ENCODE measurements at places on chromosomes 3 and 15. TPM values are rescaled to one million over a fixed set of nuclear protein-coding genes. Genes with fewer than 3 reads are reported as not detected.

DNA sequence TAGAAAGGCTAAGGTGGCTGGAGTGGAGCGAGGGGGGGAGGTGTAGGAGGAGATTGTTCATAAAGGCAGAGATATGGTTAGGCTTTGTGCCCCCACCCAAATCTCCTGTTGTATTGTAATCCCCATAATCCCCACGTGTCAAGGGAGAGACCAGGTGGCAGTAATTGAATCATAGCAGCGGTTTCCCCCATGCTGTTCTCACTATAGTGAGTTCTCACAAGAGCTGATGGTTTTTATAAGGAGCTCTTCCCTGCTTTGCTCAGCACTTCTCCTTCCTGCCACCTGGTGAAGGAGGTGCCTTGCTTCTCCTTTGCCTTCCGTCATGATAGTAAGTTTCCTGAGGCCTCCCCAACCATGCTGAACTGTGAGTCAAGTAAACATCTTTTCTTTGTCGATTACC, 64.7 kb upstream of the CFAP161 start:
- no peak overlapping the region for H3K4me3 ChIP-seq
- H3K36me3 ChIP-seq, result no peaks in the 10 kb centered on the region
- H3K27me3 ChIP-seq, result no peaks in the 10 kb centered on the region
- no peak overlapping the region for H3K27ac ChIP-seq
- no peaks in the 10 kb centered on the region for H3K4me1 ChIP-seq

- no peaks in the 10 kb centered on the region for H3K27me3 ChIP-seq
- no peak overlapping the region for H3K4me3 ChIP-seq
- H3K27ac ChIP-seq, result no peak overlapping the region
- H3K36me3 ChIP-seq, result no peaks in the 10 kb centered on the region
- no peaks in the 10 kb centered on the region for H3K4me1 ChIP-seq
- no peak for DNase-seq
Measured at GRCh38 chr3:33075995-33076394, 21.0 kb downstream of the GLB1 start.

DNA sequence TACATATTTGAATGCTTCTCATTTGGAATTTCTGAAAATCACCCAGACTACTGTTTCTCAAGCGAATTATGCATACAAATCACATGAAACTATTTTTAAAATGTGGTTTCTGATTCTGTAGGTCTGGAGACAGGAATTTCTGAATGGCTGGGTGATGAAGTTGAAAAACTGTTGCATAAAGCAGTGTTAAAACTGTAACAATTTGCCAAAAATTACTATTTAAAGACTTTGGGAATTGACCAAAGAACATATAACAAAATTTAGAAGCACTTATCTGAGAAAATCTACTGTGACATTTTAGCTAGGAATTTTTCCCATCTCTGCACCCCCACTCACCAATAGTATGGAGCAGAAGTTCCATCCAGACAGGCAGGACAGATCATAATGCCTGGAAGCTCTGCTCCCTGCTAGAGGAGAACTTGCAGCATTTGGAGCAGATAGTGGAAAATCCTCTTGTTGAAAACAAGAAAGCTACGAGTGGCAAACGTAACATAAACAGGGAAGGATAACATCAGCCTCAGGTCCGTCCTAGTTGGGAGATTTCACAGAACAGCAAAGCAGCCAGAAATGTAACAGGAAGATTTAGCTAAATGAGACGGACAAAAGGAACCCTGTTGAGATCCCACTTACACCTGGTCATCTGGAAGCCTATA, 132.3 kb upstream of the MCTP2 start:
- no peaks in the 10 kb centered on the region for H3K27me3 ChIP-seq
- H3K36me3 ChIP-seq, result no peaks in the 10 kb centered on the region
- H3K4me1 ChIP-seq, result no peaks in the 10 kb centered on the region

DNA sequence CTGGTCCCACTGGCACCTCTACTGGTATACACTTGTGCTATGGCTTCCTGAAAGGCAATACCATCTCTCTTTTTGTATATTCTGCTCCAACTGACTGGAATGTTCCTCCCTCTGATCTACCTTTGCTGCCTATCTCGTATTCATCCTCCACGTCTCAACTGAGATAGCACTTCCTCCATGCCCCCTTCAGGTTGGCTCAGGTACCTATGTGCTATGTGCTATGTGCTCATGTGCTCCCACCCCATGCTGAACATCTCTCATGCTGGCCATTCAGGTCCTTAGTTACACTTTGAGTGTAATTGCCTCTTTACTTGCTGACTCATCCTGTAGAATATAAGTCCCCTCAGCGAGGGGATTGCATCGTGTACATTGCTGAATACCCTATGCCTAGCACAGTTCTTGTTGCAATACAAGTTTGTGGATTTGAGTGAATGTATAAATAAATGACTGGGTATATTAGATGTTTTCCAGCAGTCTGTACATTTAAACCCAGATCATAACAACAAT, 156.9 kb downstream of the SOX2 start:
- no peak overlapping the region for H3K27ac ChIP-seq
- H3K27me3 ChIP-seq, result no peaks in the 10 kb centered on the region
- DNase-seq, result no peak

- no peaks in the 10 kb centered on the region for H3K36me3 ChIP-seq
- H3K27ac ChIP-seq, result no peak overlapping the region
- H3K4me1 ChIP-seq, result no peaks in the 10 kb centered on the region
Measured at GRCh38 chr15:68315035-68315434, 37.5 kb downstream of the FEM1B start.

- no peak overlapping the region for H3K4me3 ChIP-seq
- no peak overlapping the region for H3K27ac ChIP-seq
- H3K4me1 ChIP-seq, result no peaks in the 10 kb centered on the region
- no peak for DNase-seq
- no peaks in the 10 kb centered on the region for H3K27me3 ChIP-seq
- H3K36me3 ChIP-seq, result no peaks in the 10 kb centered on the region
Measured at GRCh38 chr15:50879016-50879617, 29.4 kb upstream of the AP4E1 start.

- H3K36me3 ChIP-seq, result no peaks in the 10 kb centered on the region
- DNase-seq, result no peak
- H3K27ac ChIP-seq, result no peak overlapping the region
- no peak overlapping the region for H3K4me3 ChIP-seq
- H3K27me3 ChIP-seq, result no peaks in the 10 kb centered on the region
Measured at GRCh38 chr3:58351920-58352319, 19.2 kb downstream of the PXK start.

GRCh38 chr3:187916072-187916471, 170.8 kb upstream of the BCL6 start:
- no peaks in the 10 kb centered on the region for H3K27me3 ChIP-seq
- no peak overlapping the region for H3K27ac ChIP-seq
- H3K4me1 ChIP-seq, result peaks cover 10% of the 10 kb centered on the region
- no peaks in the 10 kb centered on the region for H3K36me3 ChIP-seq
- H3K4me3 ChIP-seq, result no peak overlapping the region
- no peak for DNase-seq

DNA sequence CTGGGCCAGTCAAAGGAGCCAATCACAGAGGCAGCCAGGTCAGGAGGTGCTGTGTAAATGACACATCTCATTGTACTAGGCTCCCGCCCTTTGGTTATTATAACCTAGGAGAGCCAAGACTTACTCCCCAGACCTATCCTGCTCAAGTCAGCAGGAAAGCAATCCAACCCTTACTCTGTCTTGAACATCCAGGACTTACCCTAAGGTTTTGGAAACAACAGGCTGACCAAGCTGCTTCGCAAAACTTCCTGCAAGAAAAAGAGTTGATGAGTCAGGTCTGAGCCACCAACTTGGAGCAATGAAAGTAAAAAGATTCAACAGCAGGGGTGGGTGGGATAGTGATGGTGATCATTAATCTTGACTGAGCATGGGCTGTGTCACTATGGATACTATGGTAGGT, 144.4 kb downstream of the MYLK start:
- H3K4me1 ChIP-seq, result no peaks in the 10 kb centered on the region
- DNase-seq, result no peak
- no peak overlapping the region for H3K4me3 ChIP-seq
- H3K27me3 ChIP-seq, result no peaks in the 10 kb centered on the region
- no peak overlapping the region for H3K27ac ChIP-seq

DNA sequence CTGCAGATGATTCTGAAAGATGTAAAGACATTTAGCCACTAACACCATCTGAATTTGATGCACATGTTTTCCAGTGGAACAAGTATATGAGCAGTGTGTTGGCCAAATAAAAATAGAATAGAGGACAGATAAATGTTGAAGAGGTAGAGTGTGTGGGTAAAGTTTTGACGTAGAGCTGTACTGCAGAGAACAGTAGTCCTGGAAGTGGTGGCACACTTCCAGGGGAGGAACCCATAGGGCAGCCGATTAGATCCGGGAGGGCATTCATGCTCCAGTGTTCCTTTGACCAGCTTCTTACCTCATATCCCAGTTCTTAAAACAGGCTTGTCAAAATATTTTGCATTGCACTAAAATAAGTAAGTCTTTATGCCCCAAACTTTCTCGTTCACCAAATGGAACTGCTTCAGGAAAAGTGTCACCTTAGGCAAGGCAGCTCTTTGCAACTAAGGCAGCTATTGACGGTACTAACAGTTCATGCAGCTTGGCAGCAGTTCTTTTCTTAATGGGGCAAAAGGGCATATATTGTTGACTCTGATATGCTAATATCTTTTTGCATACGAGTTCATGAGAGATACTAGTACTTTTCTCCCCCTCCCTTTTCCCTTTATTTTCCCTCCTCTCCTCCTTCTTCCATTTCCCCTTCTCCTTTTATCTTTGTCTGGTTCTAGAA, 429.3 kb upstream of the AZI2 start:
- no peaks in the 10 kb centered on the region for H3K36me3 ChIP-seq
- no peaks in the 10 kb centered on the region for H3K27me3 ChIP-seq
- H3K27ac ChIP-seq, result no peak overlapping the region
- no peaks in the 10 kb centered on the region for H3K4me1 ChIP-seq
- DNase-seq, result no peak
- H3K4me3 ChIP-seq, result no peak overlapping the region

DNA sequence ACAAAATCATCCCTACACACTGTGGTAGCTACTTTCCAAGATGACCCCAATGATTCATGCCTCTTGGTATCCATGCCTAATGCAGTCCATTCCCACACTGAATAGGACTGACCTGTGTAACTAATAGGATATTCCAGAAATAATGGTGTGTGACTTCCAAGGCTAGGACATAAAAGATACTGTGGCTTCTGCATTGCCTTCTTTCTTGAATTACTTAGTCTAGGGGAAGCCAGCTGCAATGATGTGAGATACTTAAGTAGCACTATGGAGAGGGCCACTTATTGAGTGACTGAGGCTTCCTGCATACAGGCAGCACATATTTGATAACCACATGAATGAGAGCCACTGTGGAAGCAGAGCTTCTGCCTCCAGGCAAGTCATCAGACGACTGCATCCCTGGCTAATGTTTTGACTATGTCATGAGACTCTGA, 50.1 kb downstream of the NR1I2 start:
- H3K27ac ChIP-seq, result no peak overlapping the region
- H3K27me3 ChIP-seq, result no peaks in the 10 kb centered on the region
- no peak overlapping the region for H3K4me3 ChIP-seq
- H3K36me3 ChIP-seq, result no peaks in the 10 kb centered on the region

DNA sequence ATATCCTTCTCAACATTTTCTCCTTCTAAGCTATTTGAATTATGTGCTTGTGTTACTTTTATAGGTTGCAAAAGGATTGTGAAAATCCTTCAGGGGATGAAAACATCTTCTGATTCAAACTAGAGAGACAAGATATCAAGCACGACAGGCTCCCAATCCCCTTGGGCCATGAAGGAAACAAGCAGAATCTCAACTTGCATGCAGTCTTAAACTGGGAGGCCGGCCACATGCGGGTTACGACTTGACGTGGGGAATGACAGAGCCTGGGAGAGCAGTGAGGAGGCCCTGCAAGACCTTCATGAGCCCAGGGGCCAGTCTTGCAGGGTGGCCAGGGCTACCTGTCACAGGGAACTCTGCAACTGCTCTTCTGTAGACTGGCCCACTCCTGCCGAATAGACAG, 94.4 kb downstream of the SCN11A start:
- no peak overlapping the region for H3K27ac ChIP-seq
- H3K4me3 ChIP-seq, result no peak overlapping the region
- H3K27me3 ChIP-seq, result no peaks in the 10 kb centered on the region

DNA sequence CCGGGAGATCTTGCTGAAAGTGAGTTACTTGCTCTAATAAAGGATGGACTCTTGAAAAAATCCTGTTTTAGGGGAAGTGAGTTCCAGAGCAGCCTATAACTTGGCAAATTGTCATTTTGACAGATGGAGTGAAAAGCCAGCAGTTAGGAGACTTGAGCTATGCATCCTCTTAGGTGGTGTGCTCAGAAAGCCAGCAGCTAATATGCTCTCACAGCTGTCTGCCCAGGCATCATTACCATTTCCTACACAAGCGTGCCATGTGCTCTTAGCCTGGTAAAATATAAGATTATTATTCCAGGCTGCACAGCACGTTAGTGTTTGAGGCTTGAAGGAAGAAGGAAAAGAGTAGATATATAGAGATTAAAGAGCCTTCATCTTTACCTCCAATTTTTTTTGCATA, 151.0 kb downstream of the CHL1 start:
- H3K27me3 ChIP-seq, result no peaks in the 10 kb centered on the region
- DNase-seq, result no peak
- no peaks in the 10 kb centered on the region for H3K36me3 ChIP-seq
- no peak overlapping the region for H3K27ac ChIP-seq

DNA sequence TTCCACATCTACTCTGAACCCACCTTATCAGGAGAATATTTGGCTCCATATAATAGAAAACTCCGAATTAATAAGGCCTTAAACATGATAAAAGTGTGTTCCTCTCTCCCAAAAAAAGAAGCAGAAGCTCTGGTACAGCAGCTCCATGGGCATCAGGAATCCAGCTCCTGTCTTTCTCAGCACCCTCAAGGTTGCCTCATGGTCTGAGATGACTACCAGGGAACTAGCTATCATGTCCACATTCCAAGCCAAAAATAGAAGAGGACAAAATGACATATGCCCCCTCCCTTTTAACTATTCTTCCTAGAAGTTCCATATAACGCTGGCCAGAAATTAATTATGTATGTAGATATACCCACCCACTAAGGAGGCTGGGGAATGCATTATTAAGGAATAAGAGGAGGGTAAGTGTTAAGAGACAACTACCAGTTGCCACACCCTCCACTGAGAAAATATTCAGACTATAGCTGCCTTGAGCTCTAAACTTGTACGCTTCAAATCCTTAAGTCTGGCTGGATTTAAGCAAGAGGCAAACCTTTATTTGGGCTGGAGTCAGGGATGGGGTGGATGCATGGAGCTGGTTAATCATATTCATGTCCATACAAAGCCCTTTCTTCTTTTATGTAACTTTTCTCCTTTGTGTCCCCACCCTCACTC, 35.8 kb upstream of the CTDSPL start:
- no peaks in the 10 kb centered on the region for H3K27me3 ChIP-seq
- H3K4me1 ChIP-seq, result no peaks in the 10 kb centered on the region
- no peak overlapping the region for H3K4me3 ChIP-seq
- no peak overlapping the region for H3K27ac ChIP-seq
- H3K36me3 ChIP-seq, result no peaks in the 10 kb centered on the region

Gene RETNLB
- not detected for total RNA-seq

Gene RASGRP1
- 0.36 TPM for total RNA-seq

Gene RLBP1
- total RNA-seq, result not detected

Gene GOLGA8G
- 7.9 TPM for total RNA-seq

Gene TMEM207
- total RNA-seq, result not detected

Gene CLEC3B
- 16.0 TPM for total RNA-seq

Gene ATP13A5
- not detected for total RNA-seq

Gene CPB1
- 2.0 TPM for total RNA-seq

Gene MASP1
- 22.1 TPM for total RNA-seq

Data from prostate gland (tissue), 2 donors.